Urinary bladder (tissue), 4 donors: ENCODE measurements at places on chromosomes 6 and 20.

DNA sequence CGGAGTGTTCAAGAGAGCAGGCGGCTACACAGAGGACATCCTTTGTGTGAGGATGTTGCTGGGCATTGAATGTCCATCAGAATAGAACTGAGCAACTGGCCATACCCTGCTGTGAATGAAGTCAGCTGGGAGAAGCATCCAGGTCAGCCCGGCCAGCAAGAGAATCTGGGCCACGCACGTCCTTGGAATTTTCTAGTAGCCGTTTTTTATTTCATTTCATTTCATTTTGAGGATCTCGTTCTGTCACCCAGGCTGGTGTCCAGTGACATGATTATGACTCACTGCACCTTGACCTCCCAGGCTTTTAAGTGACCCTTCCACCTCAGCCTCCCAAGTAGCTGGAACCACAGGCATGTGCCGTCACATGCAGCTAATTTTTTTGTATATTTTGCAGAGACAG is 97.9 kb downstream of the SSR1 start:
- DNase-seq: no peak

DNA sequence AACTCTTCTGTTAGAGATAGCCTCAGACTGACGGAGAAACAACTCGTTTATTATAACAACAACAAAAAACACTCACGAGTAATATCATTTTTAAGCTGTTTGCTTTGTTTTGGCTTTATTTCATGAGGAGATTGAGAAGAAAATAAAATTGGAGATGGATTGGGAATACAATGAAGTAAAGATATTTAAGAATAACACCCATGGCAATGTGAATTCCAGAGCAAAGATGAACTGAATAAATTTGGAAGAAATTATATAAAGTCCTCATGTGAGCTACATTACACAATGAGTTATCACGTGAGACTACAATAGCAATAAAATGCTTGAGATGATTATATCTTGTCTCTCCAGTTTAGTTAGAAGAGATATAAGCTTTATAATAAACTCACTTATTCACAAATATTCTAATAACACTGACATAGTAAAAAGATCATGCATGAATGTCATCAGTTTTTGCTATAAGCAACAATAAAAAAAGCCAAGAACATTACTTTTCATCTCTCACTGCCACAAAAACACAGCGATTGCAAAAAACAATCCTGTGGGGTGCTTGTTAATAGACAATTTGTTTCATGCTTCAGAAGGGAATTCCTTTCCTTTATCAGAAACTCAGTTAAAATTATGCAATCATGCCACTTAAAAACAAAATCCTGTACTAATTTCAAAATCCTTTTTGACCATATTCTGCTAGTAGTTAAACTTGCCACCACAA is 696.7 kb upstream of the MARCKS start:
- no peak for DNase-seq

DNA sequence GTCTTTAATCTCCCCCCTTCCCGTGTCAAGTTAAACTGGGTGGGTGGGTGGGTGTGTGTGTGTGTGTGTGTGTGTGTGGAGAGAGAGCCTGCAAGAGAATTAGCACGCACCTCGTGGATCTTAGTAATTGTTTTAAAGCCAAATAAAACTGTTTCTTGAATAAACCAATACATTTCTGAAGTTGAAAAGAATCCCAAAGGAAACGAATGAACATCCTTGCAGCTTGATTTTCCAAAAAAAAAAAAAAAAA is 381 bp upstream of the BICRAL start:
- no peak for DNase-seq

- DNase-seq: no peak
These were observed 57.7 kb downstream of the DHX35 start for GRCh38 chr20:39019805-39020325.

GRCh38 chr20:24969186-24970029 is 20.3 kb downstream of the CST7 start:
- no peak for DNase-seq

- no peak for DNase-seq
These were observed 177.9 kb downstream of the RNGTT start for GRCh38 chr6:88785478-88785877.

- DNase-seq: no peak
These were observed at the start of gene COL9A1 for GRCh38 chr6:70303034-70303525. TSS of gene COL9A1 (minus strand) at chr6:70303084. CDS start at chr6:70302924, 160 bp downstream.

GRCh38 chr6:17267566-17267965 is 13.6 kb upstream of the RBM24 start:
- no peak for DNase-seq

- no peak for DNase-seq
These were observed 224.7 kb downstream of the NRN1 start for GRCh38 chr6:5781966-5782556.

- no peak for DNase-seq
These were observed 98.4 kb downstream of the DOK5 start for GRCh38 chr20:54573838-54574237.

- no peak for DNase-seq
These were observed 356.9 kb downstream of the ARHGAP18 start for GRCh38 chr6:129353067-129353466.

- no peak for DNase-seq
These were observed 115.4 kb downstream of the SLX4IP start for GRCh38 chr20:10550204-10551118.

DNA sequence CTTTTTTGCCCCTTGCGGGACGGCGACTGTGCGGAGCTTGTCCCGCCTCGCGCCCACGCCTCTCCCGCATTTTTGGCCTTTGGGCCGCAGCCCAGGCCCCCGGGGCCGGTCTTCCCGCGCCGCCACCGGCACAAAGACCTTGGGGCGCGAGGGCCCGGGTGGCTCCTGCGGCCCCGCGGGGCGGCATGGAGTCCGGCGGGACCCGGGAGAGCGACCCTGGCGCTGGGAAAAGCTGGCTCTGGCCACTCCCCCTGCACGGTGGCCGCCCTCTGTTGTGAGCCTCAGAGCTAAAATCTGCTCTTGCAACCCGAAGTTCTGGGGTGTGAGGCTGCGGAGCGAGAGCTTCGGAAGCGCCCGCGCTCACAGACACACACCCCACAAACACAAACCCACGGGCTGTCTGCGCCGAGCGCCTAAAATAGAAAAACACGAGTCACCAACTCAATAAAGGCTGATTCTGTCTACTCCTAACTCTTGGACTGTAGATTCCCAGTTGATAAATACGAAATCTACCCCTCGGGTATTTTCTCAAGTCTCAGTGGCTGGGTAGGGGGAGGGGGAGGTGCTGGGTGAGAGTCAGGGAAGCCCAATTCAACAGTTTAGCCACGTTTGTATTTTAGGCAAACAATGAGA is 496 bp upstream of the BEND3 start:
- no peak for DNase-seq

- no peak for DNase-seq
These were observed 9.1 kb upstream of the ZNF133 start for GRCh38 chr20:18279242-18279641.

DNA sequence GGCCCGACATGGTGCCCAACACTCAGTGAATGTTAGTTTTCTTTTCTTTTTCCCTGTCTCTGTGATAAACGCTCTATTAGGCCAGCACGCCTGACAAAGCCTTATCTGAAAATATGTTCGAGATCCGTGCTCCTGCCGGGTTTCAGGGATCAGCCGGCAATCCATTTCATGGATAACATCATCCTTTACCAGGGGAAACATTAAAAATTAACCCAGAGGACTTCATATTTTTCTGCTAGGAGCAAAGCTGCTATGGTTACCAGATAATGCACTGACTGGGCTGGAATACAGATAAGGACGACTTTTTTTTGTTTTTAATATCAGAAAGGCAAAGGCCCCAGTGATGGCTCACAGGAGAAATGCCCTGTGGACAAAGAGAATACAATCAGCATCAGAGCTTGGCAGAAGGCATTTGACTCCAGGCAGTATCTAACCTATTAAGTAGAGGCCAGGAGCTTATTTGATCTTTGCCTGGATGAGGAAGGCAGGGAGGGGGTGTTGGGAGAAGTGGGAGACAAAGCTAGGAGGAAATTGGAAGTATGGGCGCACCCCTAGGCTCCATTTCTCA is 482.0 kb upstream of the CHD6 start:
- peak; percentile 7 for DNase-seq

- no peak for DNase-seq
These were observed 105.4 kb upstream of the AKIRIN2 start for GRCh38 chr6:87807475-87807874.

DNA sequence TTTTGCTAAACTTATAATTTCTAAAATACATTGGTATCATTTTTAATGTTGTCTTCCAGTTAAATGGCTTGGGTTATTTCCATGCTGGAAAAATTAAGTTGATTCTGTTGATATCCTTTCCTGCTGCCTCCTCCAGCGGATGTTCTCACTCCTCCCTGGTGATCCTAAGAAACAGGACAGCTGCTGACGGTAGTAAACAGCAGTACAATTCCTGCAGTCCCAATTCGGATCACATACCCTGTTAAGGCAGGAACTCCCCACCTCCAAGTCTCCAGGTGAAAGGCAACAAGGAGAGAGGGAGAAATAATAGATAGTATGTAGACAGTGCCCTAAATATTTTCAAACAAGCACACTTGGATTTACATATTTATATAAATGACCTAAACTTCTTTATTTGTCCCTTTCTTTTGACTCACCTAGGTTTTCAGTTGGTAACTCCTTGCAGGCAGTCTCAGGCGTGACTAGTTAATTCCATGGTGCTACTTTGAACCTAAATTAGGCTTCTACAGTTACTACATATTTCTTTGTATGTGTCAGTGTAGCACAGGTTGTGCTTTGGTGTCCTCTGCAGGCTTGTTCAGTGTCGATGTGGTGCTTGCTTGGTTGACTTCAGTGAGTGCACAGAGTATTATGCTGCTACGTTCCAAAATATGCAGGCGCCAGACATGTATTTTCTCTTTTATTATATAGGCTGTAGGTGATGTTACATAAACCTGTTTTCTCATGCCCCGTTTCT is 126.0 kb downstream of the ADGRB3 start:
- DNase-seq: no peak

GRCh38 chr6:78829407-78829806 is 37.9 kb upstream of the IRAK1BP1 start:
- DNase-seq: no peak

DNA sequence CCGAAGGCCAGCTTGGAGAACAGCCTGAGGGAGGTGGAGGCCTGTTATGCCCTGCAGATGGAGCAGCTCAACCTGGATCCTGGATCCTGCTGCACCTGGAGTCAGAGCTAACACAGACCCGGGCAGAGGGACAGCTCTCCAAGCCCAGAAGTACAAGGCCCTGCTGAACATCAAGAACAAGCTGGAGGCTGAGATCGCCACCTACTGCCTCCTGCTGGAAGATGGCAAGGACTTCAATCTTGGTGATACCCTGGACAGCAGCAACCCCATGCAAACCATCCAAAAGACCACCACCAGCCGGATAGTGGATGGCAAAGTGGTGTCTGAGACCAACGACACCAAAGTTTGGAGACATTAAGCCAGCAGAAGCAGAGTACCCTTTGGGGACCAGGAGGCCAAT is 223.5 kb upstream of the ID4 start:
- no peak for DNase-seq

- DNase-seq: no peak
These were observed 36.7 kb upstream of the CHD6 start for GRCh38 chr20:41654884-41655283.

- no peak for DNase-seq
These were observed 11.0 kb downstream of the ROS1 start for GRCh38 chr6:117414770-117415169.

- DNase-seq: no peak
These were observed 17.1 kb downstream of the SULF2 start for GRCh38 chr20:47768016-47768824.

- no peak for DNase-seq
These were observed 116.1 kb downstream of the MAN1A1 start for GRCh38 chr6:119233312-119233984.

DNA sequence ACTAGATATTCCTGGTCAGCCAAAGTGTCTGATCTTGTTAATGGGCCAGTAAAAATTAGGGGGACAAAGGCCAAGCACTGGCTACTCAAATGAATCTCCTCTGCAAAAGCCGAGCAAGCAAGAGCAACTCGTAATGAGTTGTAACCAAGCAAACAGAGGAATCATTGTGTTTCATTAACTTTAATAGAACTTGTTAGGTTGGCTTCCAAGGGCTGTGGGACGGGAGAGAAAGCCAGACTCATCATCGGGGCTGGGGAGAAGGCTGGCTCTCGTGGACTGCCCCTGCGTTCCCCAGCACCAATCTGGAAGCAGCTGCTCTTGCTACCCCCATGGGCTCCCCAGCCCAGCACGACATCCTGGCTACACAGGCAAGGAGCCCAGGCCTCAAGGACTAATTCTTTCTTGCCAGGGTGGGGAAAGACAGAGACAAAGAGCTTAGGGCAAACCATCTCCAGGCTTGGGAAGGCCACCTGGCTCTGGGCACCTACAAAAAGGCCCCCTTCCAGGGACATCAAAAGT is 10.5 kb upstream of the SCUBE3 start:
- no peak for DNase-seq
